T-cell (primary cell): ENCODE measurements at places on chromosomes 16 and 17.

- peaks cover 70% of the 10 kb centered on the region for H3K27me3 ChIP-seq
- H3K4me3 ChIP-seq = no peak overlapping the region
- DNase-seq = no peak
- H3K4me1 ChIP-seq = no peaks in the 10 kb centered on the region
- H3K36me3 ChIP-seq = no peaks in the 10 kb centered on the region
- no peak overlapping the region for H3K27ac ChIP-seq
These were observed 3.5 kb upstream of the C16orf74 start for GRCh38 chr16:85754413-85754812.

DNA sequence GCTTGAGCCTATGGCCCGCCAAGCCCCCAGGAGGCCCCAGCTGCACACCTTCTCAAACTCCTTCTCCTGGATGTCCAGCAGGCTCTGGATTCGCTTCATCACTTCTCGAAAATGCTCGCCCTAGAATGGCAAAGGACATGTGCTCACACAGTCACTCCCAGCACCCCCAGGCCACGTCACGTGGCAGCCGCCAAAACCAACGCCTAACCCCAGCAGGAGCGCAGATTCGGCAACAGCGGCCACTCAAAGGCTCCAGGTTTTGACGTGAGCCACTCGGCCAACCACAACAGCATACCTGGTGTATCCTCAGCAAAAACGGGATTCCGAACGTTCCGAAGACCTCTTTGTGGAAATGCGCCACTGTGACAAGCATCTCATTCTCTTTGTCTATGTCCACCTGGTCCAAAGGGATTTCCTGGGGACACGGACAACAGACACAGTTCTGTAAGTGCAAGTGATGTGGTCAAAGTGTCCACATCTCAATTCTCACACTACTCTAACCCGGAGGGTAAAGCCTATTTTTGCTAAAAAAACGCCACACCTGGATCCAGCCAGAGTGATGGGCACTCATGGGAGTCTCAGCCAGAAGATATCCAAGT is 12.7 kb downstream of the LITAFD start:
- peaks cover 88% of the 10 kb centered on the region for H3K36me3 ChIP-seq
- no peak overlapping the region for H3K4me3 ChIP-seq
- H3K27me3 ChIP-seq = no peaks in the 10 kb centered on the region
- no peaks in the 10 kb centered on the region for H3K4me1 ChIP-seq

DNA sequence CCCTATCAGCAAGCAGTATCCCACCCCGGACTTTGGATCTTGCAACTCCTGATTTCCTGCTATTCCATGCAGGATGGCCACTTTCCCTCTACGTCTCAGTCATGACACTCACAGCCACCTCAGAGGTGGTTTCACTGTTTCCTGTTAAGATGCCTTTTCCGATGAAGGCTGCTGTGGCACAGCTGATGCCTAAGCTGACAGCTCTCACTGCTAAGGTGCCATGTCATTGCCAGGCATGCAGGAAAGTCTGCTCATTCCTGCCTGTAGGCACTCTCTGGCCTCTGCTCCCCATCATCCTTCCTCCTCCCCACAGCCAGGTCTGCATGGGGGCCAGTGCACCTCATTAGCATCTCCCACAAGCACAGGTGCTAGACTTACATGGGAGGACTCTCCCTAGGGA is 173.0 kb downstream of the CBLN1 start:
- H3K4me1 ChIP-seq = no peaks in the 10 kb centered on the region
- no peaks in the 10 kb centered on the region for H3K36me3 ChIP-seq
- DNase-seq = no peak
- no peaks in the 10 kb centered on the region for H3K27me3 ChIP-seq
- H3K4me3 ChIP-seq = no peak overlapping the region

DNA sequence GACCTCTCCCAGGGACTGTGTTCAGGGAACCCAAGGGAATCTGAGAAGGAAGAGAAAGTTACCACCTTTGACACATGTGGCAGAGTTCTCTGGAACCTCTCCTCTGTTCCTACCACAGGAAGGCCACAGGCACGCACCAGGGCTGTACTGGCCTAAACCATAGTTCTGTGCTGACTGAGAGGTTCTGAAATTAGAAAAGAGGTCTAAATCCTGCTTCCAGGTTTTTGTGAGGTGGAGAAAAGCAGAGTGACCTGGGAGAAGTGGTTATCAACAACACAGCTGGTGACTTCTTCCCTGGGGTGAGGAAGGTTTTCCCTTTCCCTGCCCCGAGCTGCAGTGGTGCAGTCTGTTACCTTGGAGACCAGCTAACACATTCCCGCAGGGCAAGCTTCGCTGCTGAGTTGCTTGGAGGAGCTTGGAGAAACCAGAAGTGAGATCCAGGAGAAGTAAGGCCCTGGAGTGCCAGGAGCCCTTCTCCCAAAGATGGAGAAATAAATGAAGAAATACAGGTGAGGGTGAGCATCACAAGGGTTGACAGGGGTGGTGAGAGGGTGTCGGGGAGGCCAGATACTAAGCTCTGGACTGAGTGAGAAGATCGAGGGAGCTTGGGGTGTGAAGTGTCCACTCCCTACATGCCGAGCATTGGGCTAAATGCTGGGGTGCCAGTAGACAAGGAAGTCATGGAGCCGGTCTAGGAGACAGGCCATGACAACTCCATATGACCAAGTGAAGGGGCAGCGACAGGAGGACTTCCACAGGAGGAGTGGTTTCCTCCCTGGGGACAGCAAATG is at the start of gene VWA3A:
Gene VWA3A (plus strand): TSS at position 399 of the 791 bp plus-strand sequence. CDS start 97 bp downstream, at position 496.
- H3K4me3 ChIP-seq = no peak within 1 kb of the TSS
- no peak within 1 kb of the TSS for H3K27ac ChIP-seq
- H3K27me3 ChIP-seq = no peaks in the 10 kb centered on the region
- H3K4me1 ChIP-seq = no peaks in the 10 kb centered on the region

DNA sequence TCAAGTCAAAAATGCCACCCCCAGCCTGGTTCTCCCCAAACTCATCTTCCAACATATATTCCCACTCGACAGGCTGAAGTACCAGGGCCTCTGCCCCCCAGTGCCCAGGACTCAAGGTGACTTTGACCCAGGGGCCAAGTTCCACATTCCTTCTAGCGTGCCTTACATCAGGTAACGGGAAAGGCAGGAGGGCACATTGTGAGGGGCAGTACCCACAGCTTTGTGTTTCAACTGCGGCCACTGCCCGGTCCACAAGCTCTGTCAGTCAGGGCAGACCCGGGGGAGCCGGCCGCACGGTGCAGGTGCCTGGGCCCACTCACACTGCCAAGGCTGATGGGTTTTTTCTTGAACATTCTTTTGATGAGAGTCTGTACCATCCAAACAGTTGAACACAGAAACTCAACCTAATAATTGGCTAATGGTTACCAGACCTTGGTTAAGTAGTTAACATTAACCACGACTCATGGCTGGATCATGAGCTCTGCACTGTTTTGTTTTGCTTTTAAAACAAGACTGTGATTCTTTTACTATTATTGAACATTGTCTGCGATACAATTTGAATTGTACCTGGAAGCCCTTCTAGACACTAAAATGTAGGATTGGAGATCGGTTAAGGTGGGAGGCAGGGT is 17.6 kb downstream of the ACE start:
- no peak overlapping the region for H3K4me3 ChIP-seq
- no peaks in the 10 kb centered on the region for H3K4me1 ChIP-seq
- no peaks in the 10 kb centered on the region for H3K27me3 ChIP-seq
- no peaks in the 10 kb centered on the region for H3K36me3 ChIP-seq

DNA sequence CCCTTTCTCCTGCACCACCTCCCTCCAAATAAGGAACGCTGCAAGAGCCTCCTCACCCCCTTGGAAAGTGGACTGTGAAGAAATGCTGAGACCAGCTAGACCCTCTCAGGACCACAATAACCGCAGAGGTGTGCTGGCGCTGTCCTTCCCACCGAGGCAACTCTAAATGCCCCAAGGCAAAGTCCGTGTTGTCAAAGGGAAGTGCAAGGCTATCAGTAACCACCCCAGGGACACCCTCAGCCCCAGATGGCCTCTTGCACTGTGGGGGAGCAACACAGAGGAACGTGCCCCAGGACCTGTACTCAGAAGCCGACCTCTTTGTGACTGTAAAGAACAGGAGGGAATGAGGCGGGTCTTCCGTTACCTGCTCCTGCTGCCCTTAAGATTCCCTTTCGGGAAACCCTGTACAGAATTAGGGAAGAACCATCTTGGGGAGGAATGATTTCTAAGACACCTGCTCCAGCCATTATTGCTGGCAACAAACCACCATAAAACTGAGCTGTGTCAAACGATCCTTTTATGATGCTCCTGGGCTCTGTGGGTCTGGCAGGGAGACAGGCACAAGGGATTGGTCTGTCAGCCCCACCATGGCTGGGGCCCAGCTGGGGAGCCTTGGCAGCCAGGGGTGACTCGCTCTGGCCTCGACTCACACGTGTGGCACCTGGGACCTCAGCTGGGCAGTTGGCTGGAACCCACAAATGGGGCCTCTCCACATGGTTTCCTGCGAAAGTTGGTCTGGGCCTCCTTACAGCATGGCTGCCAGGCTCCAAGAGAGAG is 14.6 kb upstream of the MED9 start:
- H3K4me1 ChIP-seq = no peaks in the 10 kb centered on the region
- no peak overlapping the region for H3K4me3 ChIP-seq
- H3K36me3 ChIP-seq = no peaks in the 10 kb centered on the region
- no peaks in the 10 kb centered on the region for H3K27me3 ChIP-seq
- H3K27ac ChIP-seq = no peak overlapping the region
- no peak for DNase-seq

DNA sequence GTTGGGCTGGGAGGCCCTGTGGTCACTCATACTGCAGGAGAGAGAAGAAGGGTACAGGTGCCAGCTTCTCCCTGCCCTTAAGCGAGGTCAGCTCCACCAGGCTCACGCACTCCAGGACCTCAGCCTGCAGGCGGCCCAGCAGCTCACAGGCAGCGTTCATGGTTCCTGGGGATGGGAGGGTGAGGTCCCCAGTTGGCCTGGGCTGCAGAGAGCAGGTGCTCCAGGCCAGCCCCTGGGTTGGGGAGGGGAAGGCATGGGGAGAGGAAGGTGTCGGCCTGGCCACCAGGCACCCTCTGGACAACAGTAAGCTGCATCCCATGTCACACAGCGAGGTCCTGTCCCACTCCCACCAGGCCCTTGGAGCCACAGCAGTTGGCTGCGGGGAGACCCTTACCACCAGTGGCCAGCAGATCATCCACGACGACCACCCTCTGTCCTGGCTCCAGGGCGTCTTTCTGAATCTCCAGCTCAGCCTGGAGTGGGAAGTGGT is 2.0 kb downstream of the APRT start:
- peaks cover 8% of the 10 kb centered on the region for H3K36me3 ChIP-seq
- H3K4me3 ChIP-seq = no peak overlapping the region
- DNase-seq = no peak

DNA sequence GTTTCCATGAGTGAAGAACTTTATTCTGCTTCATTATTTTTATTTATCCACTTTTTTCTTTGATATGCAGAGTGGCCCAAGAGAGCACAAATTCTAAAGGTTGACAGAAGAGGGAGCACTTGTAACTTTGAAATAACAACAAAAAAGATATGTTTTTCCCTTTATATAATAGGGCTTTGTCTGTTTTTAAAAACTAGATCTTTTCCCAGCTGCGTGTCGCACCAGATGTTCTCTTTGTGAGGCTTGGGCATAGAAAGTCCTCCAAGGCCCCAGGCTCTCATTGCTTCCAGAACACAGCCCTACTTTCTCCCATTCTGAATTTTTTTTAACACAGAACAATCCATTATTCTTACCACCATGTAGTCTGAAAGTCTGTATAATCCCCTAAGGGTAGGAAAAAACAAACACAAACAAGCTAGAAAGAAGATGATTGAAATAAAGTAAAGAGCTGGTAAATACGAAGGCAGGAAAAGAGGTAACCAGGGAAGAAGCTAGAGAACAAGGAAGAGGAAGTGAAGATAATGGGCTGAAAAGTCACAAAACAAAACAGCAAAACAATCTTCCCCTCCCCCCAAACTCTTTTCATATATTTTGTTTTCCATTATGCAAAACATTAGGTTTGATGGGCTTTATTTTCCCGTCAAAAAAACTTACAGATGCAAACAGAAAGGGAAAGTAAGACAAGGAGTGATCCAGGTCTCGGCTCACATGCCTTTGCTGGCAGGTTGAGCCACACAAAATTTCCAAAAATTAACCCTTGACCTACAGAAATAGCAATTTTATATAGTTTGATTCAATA is 160.4 kb downstream of the ABCA8 start:
- no peak overlapping the region for H3K4me3 ChIP-seq
- no peak for DNase-seq
- H3K4me1 ChIP-seq = no peaks in the 10 kb centered on the region
